ENCODE measurements at places on chromosomes 3 and 15. TPM values are rescaled to one million over a fixed set of nuclear protein-coding genes. Genes with fewer than 3 reads are reported as not detected.

The CHRM5 gene
- not detected for total RNA-seq

The GOLGA6L7 gene
- total RNA-seq: not detected

The PARP15 gene
- 0.21 TPM for total RNA-seq

The KNL1 gene
- total RNA-seq: 22.5 TPM

The MORC1 gene
- total RNA-seq: not detected

The THBS1 gene
- total RNA-seq: 63.3 TPM

The GCSAM gene
- not detected for total RNA-seq

The EIF4E3 gene
- total RNA-seq: 14.3 TPM

The SLC9A9 gene
- total RNA-seq: 1.1 TPM

The STAG1 gene
- 23.4 TPM for total RNA-seq

The CALML4 gene
- total RNA-seq: 12.5 TPM

The FEM1B gene
- total RNA-seq: 72.9 TPM

The SI gene
- total RNA-seq: not detected

The PLA2G4D gene
- total RNA-seq: 0.33 TPM

The FMN1 gene
- total RNA-seq: 2.9 TPM

The FOXB1 gene
- 2.1 TPM for total RNA-seq

The DNAH12 gene
- not detected for total RNA-seq

The ITIH3 gene
- total RNA-seq: not detected

The NR1I2 gene
- 0.28 TPM for total RNA-seq

The SAMD7 gene
- total RNA-seq: not detected

The CAMP gene
- not detected for total RNA-seq

The EBLN2 gene
- total RNA-seq: 3.8 TPM

The CSNK1G1 gene
- 13.5 TPM for total RNA-seq

The ANKRD63 gene
- total RNA-seq: 0.26 TPM

The MKRN3 gene
- total RNA-seq: not detected

The LPCAT4 gene
- total RNA-seq: 72.4 TPM

The MOBP gene
- total RNA-seq: 0.10 TPM

The B4GALT4 gene
- total RNA-seq: 56.5 TPM

The ALPK3 gene
- 19.2 TPM for total RNA-seq

The CHRFAM7A gene
- total RNA-seq: 3.3 TPM

The IL12A gene
- 0.82 TPM for total RNA-seq

The LINGO1 gene
- total RNA-seq: 57.1 TPM

The XCR1 gene
- total RNA-seq: not detected

The NUP210 gene
- total RNA-seq: 53.4 TPM

The SPATA12 gene
- total RNA-seq: 0.19 TPM

The MAP1A gene
- total RNA-seq: 3.4 TPM

The SNTN gene
- total RNA-seq: not detected

The SUSD5 gene
- total RNA-seq: 3.3 TPM

The RFC4 gene
- total RNA-seq: 100 TPM

The GRM2 gene
- total RNA-seq: 4.3 TPM

The SLC24A5 gene
- not detected for total RNA-seq

The ZPLD1 gene
- not detected for total RNA-seq

The SLCO2A1 gene
- 1.1 TPM for total RNA-seq

The SPINK8 gene
- total RNA-seq: not detected

The ERICH6 gene
- total RNA-seq: not detected

The TM4SF1 gene
- 0.26 TPM for total RNA-seq

Data from H1 (cell line).